Omental fat pad (tissue), 4 donors: ENCODE measurements at places on chromosomes 6 and 20.

DNA sequence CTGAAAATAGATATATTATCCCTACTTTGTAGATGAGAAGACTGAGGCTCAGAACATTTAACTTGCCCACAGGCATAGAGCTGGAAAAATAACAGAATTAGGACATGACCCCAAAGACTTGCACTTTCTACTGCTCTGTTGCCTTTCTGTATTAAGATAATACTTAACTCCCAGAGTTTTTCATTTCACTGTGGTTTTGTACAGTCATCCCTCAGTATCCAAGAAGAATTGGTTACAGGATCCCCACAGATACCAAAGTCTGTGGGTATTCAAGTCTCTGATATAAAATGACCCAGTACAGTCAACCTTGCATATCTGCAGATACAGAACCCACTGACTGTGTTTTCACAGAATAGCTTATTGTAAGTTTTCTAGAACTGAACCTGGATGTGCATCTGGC is 16.8 kb downstream of the MRS2 start:
- DNase-seq, result no peak

DNA sequence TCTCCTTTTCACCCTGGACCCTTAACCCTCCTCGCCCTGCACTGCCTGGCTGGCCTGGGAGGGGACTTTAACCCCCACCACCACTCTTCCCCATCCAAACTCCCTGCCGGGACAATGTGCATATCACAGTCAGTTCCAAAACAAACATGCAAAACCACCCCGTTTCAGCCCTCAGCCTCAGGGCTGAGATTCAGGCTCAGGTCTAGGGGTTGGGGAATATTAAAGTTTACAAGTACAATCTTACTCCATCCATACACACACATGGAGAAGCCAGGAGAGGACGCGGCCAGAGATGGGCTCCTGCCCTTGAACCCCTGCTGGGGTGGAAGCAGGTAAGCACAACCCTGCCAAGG is 534 bp downstream of the KIAA1755 start:
- no peak for DNase-seq

DNA sequence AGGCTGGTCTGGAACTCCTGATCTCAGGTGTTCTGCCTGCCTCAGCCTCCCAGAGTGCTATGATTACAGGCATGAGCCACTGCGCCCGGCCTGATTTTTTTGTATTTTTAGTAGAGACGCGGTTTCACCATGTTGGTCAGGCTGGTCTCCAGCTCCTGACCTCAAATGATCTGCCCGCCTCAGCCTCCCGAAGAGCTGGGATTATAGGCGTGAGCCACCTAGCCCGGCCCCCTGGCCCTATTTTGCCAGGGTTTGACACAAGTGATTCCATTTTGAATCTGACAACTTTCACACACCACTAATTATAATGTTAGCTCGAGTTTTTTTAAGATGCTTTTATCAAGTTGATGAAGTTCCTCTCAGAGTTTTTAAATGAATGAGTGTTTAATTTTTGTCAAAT is 25.6 kb downstream of the TTLL9 start:
- no peak for DNase-seq

GRCh38 chr6:18495236-18495635 is 108.1 kb downstream of the RNF144B start:
- no peak for DNase-seq

DNA sequence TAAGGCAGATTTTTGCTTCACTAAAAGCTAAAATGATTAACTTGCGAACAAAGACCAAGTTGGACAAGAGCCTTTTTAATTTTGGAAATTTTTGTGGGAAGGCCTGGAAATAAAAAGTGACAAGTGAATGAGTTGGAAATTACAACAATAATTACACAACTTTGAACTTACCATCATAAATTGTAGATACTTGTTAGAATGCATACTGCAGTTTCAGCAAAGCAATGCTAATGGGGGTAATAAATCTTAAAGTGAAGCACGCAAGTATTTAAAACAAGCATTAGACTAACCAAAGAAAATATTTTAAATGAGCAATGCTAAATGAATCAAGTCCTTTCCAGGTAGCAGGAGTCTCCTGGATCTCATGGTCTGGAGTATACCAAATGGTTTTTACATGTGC is 83.2 kb upstream of the EYA4 start:
- DNase-seq, result no peak

- DNase-seq, result no peak
Measured at GRCh38 chr20:37919389-37920040, 16.6 kb downstream of the VSTM2L start.

DNA sequence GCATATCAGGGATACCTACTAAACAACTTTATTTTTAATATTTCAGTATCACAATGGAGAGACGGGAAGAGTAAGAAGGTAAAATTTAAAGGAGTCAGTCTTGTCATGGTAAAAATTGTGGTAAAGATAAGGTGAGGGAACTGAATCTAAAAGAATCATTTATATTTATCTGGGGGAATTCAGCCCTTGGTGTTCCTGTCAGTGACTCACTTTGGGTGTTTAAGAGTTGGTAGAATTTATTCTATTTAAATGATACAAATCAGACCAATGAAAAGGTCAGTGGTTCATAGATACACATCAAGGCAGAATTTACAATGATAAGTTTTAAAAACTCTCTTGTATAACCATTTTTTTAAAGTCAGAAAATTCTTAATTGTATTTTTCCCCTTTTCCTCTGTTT is 164.4 kb downstream of the CDKAL1 start:
- no peak for DNase-seq

DNA sequence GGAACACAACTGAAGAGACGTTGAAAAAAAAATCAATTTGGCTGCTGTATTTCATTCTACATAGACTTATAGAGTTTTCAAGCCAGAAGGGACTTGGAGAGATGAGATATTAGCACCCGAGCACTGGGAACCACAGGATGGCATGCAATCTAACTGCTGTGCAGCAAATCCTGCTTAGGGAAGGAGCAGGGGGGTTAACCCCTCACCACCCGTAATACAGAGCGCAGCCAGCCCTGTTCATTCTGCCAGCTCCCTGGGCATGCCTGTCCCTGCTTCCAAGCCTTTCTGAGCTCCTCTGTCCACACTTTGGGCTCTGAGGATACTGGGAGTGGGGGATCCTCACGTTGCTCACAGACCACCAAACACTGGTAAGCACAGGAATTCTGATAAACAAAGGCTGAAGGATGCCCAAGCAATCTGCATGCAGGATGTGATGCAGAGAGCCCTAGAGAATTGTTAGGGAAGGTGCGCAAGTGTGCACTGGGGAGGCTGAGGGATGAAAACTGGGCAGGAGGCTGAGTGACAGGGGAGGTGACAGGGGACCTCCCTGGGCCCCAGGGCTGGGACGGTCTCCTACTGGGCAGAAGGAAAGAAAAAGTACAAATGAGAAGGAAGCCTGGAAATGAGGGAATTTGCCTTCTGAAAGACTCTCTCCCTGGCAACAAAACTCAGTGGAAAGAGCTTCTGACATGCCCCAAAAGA is 34.0 kb downstream of the CPNE5 start:
- no peak for DNase-seq

- no peak for DNase-seq
Measured at GRCh38 chr20:62736407-62737071, 27.9 kb downstream of the NTSR1 start.

DNA sequence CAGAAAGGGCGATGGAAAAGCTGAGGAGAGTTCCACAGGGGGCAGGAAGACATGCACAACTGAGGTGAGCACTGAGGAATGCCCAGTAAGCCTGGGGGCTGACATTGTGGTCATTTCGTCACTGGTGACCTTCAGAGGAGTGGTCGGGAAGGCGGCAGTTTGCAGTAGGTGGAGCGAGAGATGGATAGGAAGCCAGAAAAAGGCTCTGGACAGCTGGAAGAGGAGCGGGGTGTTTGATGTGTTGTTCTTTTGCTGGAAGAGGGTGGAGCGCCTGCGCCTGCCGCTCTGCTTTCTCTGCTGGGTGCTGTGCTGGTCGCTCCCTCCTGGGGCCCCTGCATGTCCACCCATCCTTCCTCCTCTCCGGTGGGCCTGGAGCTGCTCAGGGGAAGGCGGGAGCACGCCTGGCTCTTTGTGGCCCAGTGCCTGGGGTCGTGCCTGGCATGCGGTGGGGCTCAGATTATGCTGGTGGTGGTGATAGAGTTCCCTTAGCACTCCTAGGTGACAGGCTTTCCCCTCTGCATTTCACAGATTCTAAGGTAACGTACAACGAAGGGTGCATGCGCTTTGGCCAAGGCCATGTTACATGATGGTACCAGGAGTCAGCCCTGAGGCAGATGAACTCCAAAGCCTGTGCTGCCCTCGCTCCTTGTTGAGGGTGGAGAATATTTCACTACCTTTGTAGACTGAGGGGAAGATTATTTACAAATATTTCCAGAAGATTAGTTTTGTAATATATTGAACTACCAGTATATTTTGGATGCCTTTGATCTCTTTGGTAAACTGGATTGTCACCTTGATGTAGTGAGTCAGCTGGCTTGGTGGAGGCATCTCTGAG is 20.9 kb downstream of the ARID1B start:
- no peak for DNase-seq

DNA sequence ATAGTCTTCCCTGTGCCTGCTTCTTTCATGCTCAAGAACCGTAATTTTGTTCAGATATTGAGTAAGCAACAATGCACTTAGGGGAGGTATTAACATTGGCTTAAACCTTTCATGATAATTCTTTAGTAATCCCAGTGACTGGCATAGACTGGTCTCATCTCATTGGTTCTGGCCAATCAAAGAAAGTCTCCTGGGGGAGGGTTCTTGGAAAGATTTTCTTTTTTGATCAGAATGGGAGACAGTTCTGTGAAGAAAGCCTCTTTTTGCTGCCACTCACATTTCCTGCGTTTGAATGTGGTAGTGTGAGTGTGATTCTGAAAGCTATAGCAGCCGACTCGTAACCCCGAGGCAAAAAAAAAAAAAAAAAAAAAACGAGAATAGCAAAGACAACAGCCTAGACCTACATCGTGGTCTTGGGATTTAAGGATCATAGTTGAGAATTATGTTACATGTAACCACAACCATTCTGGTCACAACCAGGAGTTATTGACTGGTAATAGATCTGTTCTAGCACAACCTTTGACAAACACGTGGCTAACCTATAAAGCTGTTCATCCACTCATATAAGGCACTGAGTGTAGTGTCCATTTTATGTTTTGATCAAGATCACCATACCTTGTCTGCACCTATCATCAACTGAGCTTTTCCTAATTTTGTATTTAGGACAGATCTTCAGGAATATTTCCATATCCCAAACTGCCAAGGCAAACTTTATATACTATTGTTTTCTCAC is 15.1 kb upstream of the TMEM217 start:
- no peak for DNase-seq

- no peak for DNase-seq
Measured at GRCh38 chr6:36386495-36387439, 702 bp downstream of the ETV7 start.

DNA sequence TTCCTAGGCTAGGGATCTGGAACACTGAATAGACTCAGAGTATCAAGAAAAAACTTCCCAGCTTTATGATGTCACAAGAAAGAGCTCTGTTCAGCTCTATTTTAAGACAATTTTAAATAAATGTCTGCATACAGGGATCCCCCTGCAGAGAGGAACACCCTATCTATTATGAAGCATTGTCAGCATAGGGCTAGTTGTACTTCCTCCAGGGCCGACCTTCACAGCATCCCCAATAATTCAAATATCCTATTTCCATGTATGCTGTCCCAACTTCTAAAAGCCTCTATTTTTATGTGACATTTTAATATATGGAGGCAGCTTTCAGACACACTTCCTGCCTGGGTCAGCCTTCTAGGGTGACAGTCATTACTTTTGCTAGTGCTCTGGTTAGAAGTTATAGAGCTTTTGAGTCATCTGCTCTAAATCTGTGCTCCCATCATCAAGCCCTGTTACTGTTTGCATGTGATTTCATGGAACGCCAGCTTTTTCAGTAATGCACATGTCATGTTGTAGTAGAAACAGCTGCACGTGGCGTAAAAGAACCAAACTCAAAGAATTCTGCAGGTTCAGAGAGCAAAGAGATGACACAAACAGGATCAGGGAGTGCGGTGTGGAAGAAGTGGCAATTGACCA is 189.2 kb downstream of the ADGB start:
- DNase-seq, result no peak

GRCh38 chr6:4809999-4810918 is 34.1 kb downstream of the CDYL start:
- no peak for DNase-seq

GRCh38 chr20:63173552-63174191 is 42.3 kb downstream of the YTHDF1 start:
- DNase-seq, result no peak

GRCh38 chr20:36541768-36542488 is 609 bp downstream of the MYL9 start:
- DNase-seq, result no peak

DNA sequence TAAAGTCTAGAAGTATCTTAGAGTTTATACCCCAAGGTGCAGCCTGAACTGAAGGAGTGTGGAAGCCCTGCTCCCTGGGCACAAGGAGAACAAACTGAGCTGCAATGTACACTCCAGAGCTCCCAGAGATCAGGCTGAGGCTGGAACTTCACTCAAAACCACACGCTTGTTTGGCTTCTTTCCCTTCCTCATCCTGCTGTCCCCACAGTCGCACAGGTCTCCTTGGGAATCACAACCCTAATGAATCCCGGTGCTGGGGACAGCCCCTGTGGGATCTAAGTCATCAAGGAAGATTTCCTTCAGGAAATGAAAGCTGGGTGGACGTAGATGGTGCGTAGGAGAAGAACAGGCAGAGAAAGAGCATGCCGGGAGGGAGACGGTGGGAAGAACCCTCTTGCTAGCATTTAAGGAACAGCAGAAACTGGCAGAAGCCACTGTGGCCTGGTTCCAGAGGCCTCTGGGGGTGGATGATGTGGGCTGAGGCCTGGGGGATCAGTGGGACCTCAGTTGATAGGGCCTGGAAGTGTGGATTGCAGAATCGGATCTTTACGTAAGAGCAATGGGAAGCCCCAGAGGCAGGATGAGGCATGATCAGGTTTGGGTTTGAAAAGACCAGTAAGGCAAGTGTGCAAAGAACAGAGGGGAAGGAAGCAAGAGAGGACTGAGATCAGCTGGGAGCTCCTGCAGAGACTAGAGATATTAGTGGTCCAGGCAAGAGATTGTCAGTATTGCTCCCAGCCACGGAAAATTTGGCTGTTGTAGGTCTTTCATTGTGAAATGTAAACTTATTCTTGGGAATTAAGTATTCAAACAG is 21.4 kb downstream of the CYP24A1 start:
- DNase-seq, result no peak

DNA sequence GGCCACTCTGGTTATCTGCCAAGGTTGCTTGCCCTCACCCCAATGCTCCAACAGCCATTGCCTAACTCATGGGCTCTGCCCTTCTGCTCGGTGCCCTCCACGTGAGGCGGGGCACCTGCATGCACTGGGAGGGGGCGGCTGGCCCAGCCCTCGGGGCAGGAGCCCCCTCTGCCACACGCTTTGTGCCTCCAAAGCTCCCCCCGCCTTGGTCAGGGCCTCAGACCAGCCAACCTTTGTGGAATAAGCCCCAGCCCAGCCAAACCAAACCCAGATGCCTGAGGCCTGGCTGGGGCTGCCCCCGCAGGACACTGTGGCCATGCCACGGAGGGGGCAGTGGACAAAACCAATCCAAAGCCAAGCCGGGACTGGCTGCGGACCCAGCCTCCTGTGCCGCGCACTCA is 21.4 kb downstream of the SDCBP2 start:
- DNase-seq, result no peak

DNA sequence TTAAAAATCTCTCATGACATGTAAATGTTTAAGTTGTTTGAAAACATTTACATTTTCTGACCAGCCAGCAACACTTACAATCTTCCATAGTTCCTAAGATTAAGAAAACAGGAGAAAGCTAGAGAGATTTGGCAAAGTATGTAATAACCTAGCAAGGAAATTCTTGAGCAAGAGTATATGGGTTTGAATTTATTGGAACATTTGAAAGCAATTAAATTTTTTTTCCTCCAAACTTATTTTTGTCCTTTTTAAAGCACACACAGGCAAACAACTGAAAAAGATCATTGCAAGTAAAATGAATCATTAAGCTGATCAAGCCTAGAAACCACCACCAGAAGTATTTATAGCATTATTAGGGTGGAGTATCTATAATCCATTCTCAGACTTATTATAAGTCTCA is 20.1 kb upstream of the ZNF217 start:
- DNase-seq, result no peak
